ENCODE measurements at places on chromosomes 6 and 20.
A peak's percentile ranks its signal among the peaks of the same experiment; 100 is the strongest.

DNA sequence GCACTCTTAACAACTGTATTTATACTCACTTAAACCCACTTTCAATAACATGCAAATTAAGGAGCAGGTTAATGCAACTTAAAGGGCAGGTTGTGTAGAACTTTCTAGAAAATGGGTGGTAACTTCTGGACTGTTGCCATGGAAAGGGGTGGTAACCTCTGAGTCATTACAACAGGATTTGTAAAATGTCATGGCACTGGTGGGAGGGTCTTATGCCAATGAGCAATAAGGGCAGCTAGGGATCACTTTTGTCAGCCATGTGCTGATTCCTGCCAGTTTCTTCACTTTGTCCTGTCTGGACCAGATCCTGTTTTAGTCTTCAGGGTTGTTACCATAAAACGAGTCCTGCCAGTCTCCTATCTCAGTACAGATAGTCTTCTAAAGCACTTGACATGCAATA, 560.5 kb upstream of the PTCHD4 start:
- DNase-seq: no peak

GRCh38 chr20:34817072-34817471, 8.4 kb downstream of the NCOA6 start:
- DNase-seq: no peak

- no peak for DNase-seq
These were observed 117.3 kb downstream of the B3GAT2 start for GRCh38 chr6:70839286-70840266.

- no peak for DNase-seq
These were observed 72.8 kb upstream of the CNR1 start for GRCh38 chr6:88238901-88239300.

- no peak for DNase-seq
These were observed 107.2 kb upstream of the GGTLC1 start for GRCh38 chr20:24095756-24096155.

GRCh38 chr6:72798196-72798595, 176.3 kb downstream of the KCNQ5 start:
- no peak for DNase-seq

GRCh38 chr6:105041880-105042279, 85.0 kb downstream of the LIN28B start:
- no peak for DNase-seq

GRCh38 chr6:44630125-44631028, 242.9 kb downstream of the CDC5L start:
- peak; percentile 76 for DNase-seq

DNA sequence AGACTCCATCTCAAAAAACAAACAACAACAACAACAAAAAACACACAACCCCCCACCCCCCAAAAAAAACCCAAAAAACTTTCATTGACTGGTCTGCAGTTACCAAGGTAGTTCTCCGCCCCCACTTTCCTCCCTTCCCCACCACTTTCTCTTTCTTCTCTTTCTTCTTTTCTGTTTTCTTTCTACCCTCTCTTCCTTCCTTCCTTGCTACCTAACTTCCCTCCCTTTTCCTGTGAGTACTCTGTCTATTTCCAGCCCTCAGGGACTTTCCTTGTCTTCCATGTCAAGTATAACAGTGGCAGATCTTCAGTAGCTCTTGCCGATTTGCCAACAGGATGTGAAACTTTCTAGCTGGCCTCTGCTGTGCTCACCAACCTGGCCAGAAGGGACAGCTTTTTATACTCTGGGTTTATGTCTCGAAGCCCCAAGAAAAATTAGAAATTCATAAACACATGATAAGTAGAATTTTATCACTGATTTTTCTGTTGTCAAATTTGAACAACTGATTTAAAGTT, 399.5 kb downstream of the QKI start:
- DNase-seq: peak; percentile 59

GRCh38 chr6:161068321-161068741, 76.8 kb downstream of the MAP3K4 start:
- DNase-seq: no peak

- peak; percentile 83 for DNase-seq
These were observed 2.4 kb upstream of the MCM3 start for GRCh38 chr6:52286798-52287432.

- no peak for DNase-seq
These were observed 392.5 kb upstream of the SASH1 start for GRCh38 chr6:147949981-147950622.

DNA sequence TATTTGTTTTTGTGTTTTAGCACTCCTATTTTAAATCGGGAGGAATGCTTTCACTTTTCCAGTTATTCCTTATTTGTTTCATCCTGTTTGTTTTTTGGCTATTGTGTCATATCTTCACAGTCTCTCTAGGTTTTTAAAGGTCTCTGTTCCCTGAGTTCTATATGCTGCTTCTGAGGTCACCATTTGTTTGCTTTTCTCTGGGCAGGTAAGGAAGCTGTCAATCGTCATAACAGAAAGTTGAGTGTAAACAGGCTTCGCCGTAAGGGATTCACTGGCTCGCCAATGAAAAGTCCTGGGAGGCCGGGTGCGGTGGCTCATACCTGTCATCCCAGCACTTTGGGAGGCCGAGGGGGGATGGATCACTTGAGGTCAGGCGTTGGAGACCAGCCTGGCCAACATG, 48.7 kb upstream of the RPS6KA2 start:
- no peak for DNase-seq

GRCh38 chr20:55258559-55258958, 746.8 kb downstream of the CBLN4 start:
- no peak for DNase-seq

GRCh38 chr6:12929678-12930077, 213.1 kb downstream of the PHACTR1 start:
- peak; percentile 16 for DNase-seq

- DNase-seq: no peak
These were observed 240.4 kb downstream of the CDC5L start for GRCh38 chr6:44627883-44628271.

DNA sequence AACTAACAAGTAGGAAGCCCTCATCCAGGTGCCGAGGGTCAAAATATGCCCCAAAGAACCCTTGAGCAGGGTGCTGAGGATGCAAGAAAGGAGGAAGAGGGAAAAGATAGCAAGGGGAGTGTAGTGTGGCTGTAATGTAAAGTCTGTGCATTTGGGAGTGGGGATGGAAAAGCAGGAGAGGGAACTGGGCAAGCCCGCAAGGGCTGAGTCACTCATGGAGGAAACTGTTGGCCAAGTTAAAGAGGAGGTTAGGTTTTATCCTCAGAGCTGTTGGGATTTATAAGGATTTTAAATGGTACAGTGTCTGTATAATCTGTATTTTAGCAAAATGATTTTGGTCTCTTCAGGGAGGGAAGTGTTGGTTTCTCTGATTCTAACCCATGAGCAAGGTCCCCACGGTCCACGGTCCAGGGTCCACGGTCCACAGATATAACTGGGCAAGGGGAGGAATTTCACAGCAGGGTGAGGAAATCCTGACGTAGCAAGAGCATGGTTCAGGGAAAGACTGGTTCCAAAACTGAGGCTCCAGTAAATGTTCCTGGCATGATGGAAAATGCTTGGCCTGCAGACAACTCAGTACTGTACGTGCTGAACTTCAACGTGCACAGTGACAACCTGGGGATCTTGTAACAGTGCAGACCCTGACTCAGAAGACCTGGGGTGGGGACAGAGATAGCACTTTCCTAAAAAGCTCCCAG, 759.8 kb downstream of the PTPRT start:
- no peak for DNase-seq

- DNase-seq: no peak
These were observed 144.5 kb downstream of the SYCP2 start for GRCh38 chr20:59788811-59789397.

GRCh38 chr6:2938632-2939083, 32.7 kb downstream of the SERPINB6 start:
- DNase-seq: no peak

GRCh38 chr20:59356662-59357165, 56.3 kb downstream of the EDN3 start:
- DNase-seq: no peak

GRCh38 chr6:15893556-15894253, 230.9 kb upstream of the DTNBP1 start:
- DNase-seq: peak; percentile 80

GRCh38 chr20:49724408-49725223, 10.9 kb upstream of the B4GALT5 start:
- DNase-seq: peak; percentile 78

- no peak for DNase-seq
These were observed 185.4 kb upstream of the SLC24A3 start for GRCh38 chr20:19026901-19027644.

DNA sequence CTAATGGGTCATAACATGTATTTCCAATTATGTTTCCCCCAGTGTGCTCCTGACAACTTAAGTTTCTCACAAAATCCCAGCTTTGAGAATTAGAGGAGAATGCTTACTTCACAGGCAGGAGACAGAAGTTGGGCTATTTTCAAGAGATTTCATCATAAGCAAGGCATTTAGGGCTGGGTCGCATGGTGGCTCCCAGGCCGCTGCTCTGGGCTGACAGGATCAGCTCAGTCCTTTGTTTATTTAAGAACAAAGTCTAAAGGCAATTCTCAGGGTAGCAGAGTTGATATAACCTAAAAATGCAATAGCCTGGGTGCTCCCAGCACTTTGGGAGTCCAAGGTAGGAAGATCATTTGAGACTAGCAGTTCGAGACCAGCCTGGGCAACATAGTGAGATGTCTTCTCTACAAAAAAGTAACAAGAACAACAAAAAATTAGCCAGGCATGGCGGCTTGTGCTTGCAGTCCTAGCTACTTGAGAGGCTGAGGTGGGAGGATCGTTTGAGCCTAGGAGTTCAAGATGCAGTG, 10.9 kb downstream of the FOXQ1 start:
- no peak for DNase-seq

GRCh38 chr6:123116370-123116769, 120.3 kb downstream of the CLVS2 start:
- no peak for DNase-seq

GRCh38 chr6:84074988-84075781, 41.6 kb downstream of the MRAP2 start:
- DNase-seq: peak; percentile 32

DNA sequence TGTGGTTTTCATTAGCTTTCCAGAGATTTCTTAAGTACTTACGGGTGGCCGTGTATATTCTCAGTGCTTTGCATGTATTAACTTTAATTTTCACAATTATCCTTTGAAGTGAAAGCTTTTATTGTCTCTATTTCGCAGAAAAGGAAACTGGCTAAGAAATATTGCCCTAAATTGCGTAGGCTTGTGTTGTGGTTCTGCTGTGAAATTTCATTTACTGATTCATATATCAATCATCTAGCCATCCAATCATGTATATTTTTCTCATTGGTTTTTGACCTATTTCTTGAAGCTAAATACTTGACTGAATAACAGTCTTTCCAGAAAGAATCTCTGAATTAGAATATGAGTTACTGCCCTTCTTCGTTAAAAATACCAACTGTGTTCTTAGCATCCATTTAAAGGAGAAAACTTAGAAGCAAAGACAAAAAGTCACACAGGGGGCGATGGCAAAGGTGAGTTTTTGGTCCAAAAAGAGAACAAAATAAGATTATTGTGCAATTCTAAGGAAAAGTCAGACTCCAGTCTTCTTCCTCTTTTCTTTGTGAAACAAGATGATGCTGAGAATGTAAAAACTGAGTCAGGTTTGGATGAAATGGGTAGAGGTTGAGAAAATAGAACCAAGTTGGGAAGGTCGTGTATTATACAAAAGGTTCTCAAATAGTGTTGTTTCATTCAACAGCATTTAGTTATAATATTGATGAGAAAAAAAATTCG, 1.4 kb downstream of the CYB5R4 start:
- peak; percentile 40 for DNase-seq

DNA sequence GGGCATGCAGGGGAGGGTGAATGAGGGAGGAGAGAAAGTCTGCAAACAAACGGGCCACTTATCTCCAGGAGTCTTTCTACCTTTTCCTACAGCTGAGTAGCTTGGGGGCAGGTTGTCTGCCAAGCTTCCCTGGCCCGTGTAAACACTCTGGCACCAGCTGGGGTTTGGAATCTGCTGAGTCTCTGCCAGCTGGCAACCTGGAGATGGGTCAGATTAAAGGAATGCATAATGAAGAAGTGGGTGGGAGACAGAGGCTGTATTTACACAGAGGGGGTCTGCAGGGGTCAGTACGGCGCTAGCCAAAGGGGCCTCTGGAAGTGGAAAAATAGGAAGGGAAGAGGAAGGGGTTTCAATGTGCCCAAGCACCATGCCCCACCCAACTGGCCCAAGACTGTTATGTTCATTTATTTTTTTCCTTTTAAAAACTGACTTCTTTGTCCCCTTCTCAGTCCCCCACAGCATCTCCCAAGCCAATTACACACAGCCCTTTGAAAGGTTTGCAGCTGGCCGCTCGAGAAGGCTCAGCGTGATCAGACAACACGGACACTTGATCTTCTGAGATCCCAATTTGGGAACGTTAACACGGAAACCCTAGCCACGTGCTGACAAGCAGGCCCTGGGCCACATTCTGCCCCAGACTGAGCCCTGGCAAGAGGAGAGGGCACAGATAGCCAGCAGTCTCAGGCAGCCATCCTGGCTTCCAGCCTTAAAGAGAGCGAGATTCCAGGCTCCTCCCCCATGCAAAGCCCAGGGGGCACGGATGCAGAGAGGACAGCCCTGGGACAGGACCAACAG, 25.2 kb downstream of the TRAM2 start:
- DNase-seq: no peak

GRCh38 chr6:129419324-129419723, 290.7 kb downstream of the ARHGAP18 start:
- DNase-seq: no peak

DNA sequence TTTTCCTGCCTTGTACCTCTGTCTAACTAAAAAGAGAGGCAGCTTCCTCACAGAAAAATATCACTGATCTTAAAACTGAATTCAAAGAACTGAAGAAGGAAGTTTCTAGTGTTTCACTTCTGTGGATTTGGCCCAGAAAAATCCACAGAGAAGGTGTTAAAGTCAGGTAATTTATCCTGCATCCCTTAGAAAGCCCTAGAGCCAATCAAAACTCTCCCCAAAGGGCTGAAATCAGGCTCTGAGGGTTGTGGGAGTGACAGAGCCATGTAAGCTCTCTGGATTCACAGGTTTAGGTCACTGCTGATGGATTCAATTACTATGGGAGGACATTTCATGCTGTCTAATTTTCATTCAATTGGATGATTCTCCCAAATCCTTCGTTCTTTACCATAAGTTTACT, 152.3 kb downstream of the OR2B2 start:
- DNase-seq: peak; percentile 16

DNA sequence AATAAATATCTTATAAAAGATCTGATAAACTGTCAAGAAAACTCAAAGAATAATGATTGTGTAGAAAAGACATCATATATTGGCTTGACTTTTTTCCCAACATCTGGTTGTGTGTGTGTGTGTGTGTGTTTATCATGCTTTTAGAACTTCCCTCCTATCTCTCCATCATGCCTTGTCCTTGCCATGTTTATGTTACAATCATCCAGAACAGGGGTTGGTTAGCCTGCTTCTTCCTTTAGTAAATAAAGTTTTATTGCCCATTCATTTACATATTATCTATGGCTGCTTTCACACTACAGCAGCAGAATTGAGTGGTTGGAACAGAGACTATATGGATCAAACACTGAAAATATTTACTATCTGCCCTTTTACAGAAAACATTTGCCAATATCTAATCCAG, 52.8 kb upstream of the RIPOR2 start:
- DNase-seq: no peak
